GM20000 (cell line): ENCODE measurements at places on chromosomes 11 and 22.

DNA sequence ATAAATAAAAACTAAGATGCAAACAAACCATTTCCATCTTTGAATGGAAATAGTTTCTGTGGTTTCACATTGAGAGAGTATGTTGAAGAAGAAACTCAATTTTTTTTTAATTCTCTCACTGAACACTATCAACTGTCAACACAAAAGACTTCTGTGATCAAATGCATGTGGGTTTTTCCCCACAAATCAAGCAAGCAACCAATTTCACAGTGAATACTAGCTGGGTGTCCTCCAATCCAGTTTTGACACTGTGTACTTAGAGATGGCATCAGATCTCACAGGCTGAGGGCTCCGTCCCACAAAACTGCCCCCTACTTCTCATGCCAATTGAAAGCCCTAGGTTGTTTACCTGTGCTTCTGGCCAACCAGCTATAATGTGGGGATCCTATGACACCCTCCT, 34.5 kb downstream of the CTSC start:
- DNase-seq, result no peak

- DNase-seq, result no peak
Observed at GRCh38 chr22:46073683-46074504, 76.4 kb upstream of the PPARA start.

DNA sequence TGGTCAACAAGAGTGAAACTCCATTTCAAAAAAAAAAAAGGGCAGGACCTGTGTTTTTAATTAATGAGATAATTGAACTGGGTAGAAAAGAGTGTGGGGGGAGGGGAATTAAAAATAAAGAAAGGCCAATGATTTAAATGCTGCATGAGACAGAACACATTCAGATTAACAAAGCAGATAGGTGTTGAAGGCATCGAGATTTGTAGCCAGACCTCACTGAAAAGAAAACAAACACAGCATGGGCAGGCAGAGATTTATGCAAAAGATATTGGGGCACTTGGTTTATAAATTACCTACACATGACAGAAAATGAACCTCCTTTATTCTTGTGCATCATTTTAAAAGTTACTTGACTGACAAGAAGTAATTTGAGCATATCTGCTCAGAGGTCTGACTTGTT, 354.0 kb upstream of the API5 start:
- DNase-seq, result no peak

- DNase-seq, result no peak
Observed at GRCh38 chr11:81886406-81887075, 847.1 kb downstream of the FAM181B start.

DNA sequence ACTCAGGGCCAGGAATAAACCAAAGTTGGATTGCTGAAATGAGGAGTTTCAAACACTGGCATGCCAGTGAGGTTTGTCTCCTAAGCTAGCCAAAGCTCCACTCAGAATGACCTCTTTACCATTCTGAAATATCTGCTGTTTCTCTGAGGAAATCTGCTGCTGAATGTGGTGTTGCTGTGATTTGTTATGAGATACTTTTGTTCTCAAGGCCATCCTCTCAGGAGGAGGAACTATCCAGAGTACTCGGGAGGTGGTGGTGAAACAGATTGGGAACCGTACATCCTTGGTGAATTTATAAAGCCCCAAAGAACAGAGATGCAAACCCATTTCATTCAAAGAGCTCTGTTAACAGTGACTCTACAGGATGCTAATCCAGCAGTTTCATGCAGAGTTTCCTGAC, 50.5 kb downstream of the BDNF start:
- DNase-seq, result no peak

GRCh38 chr22:45424241-45424731, 10.8 kb downstream of the RIBC2 start:
- DNase-seq, result no peak

- peak; percentile 62 for DNase-seq
Observed at GRCh38 chr22:35154937-35155387, 89.0 kb downstream of the ISX start.

GRCh38 chr11:124670732-124671131, 2.8 kb downstream of the SIAE start:
- DNase-seq, result peak; percentile 15

- DNase-seq, result no peak
Observed at GRCh38 chr11:61725781-61726231, 26.6 kb upstream of the MYRF start.

GRCh38 chr11:1560649-1561251, 11.3 kb downstream of the DUSP8 start:
- no peak for DNase-seq

GRCh38 chr22:22479999-22480532, 28.5 kb downstream of the ZNF280B start:
- DNase-seq, result no peak

DNA sequence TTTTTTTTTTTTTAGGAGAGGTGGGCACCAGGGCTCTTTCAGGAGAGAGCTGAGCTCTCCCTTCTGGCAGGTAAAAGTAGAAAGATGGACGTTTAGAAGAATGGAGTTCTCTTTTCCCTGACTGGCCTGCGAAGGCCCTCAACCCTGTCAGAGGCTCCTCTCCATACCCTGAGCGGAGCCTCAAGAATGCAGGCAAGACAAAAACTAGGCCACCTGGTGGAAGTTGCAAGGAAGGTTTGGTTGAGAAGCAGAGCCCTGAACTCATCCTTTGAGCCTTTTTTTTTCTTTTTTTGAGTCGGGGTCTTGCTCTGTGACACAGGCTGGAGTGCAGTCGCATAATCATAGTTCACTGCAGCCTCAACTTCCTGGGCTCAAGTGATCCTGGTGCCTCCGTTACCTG, 1.4 kb downstream of the OTOG start:
- DNase-seq, result no peak

DNA sequence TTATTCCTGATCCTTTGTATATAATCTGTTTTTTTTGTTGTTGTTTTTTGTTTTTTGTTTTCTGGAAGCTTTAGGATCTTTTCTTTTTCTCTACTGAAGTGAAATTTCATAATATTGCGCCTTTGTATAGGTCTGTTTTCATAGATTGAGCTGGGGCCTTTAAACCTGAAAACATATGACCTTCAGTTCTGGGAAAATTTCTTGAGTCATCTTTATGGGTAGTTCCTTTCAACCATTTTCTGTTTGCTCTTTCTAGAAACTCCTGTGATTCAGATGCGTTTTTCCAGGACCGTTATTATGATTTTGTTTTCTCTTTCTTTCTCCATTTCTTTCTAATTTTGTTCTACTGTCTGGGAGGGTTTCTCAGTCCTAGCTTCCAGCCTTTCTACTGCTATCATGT, 43.7 kb downstream of the BSX start:
- no peak for DNase-seq
